A673 (cell line): ENCODE measurements at places on chromosomes 6 and 20. TPM values are rescaled to one million over a fixed set of nuclear protein-coding genes. Genes with fewer than 3 reads are reported as not detected.

GSTA1 gene
- total RNA-seq, result not detected in 2 replicates

DNA sequence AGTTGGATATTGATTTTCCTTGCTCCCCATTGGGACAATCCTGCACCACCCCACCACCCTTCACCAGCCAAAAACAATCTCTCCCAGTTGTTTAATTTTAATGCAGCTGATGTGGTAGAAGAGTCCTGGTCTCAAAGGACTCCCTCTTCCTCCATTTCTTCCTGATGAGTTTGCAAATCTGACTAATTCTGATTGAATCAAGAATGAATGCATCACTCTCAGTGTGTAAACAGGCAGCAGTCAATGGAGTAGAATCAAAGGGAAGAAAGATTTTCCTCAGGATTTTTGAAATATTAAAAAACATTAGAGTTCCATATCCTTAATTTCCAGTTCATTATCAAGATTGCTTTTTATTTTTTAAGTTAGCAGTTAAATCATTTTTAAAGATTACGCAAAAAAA, 54.0 kb downstream of the PLG start:
- DNase-seq, result no peak

DNA sequence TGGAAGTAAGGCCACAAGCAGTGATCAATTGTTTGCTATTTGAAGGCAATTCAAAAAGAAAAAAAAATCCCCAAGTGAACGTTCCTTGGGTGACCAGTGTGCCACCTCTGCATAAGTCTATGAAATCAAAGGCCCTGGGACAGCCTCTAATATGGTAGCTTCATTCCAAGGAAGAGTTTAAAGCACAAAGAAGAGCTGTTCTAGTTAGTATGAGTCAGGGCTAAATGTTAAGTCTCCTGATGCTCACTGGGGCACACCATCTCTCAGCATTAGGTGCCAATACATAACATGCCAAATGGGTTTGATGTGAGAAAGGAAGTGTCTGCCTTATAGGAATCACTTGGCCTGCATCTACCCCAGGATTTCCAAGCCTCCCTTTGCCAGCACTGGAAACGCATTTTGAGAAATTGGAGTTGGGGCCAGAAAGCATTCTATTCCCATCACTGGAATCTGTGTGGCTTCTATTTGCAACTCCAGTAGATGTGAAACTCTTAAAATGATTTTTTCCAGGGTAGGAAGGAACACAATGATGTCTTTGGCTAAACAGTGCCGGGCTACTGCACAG, 13.0 kb downstream of the UNC5CL start:
- DNase-seq, result no peak

EYA4 gene
- total RNA-seq, result 1.3 and 1.5 TPM in 2 replicates

- no peak for DNase-seq
Observed at GRCh38 chr6:160118620-160119229, 2.9 kb upstream of the SLC22A1 start.

GRCh38 chr20:57680131-57680716, 29.6 kb downstream of the PMEPA1 start:
- DNase-seq, result no peak

BHLHE23 gene
- total RNA-seq, result not detected in 2 replicates

DNA sequence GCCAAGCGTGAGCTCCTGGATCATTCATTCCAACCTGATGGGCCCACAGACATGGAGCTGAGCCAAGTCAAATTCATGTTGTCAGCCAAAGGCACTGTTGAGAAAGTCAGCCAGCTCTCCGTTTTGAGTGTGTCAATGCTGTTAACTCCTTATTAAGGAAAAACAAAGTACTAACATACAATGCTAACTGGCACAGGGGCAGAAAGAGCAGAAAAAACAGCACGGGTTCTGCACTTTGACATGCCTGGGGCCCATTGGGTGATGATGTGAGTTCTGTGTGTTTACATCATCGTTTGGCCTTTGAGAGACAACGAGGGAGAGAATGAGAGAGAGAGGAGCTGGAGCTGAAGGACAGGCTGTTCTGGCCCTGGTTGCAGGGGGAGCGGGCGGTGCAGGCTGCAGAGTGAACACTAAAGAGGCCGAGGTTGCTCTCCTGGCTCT, 85.9 kb downstream of the SMOC2 start:
- DNase-seq, result no peak

DNA sequence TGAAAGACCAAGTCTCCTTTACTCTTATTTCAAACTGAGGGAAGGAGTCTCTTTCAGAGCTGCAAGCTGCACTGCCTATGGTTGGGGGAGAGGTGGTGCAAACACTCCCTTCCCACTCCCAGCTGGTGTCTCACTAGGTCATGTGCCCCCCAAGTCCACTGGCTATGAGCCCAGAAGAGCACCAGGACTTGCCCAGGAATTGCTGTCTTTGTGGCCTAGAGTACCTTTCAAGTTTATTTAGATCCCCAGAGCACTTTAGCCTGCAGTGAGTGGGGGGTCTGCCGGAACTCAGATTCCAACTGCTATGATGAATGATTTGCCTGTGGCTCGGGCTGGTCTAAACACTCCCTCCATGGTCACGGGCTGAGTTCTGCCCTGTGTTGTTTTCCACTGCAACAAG, 192.6 kb upstream of the CITED2 start:
- no peak for DNase-seq

DNA sequence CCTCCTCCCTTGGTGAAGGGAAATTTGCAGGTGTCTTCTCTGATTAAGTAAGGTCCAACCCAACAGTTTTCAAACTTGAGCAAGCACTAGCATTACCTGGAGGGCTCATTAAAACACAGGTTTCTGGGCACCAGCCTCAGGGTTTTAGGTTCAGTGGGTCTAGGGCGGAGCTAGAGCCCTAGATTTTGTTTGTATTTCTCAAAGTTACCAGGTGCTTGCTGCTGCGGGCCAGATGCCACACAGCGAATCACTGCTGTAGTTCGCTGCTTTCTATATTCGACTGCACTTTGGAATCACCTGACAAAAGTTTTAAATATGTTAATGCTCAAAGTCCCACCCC, 869 bp downstream of the COL21A1 start:
- no peak for DNase-seq

- DNase-seq, result no peak
Observed at GRCh38 chr6:103356531-103356930, 1503.2 kb downstream of the HACE1 start.
